ENCODE measurements at places on chromosomes 2 and 18.

- DNase-seq, result no peak
Observed at GRCh38 chr18:42287047-42287446, 332.0 kb downstream of the PIK3C3 start.

GRCh38 chr2:118539290-118539689 lies 308.2 kb downstream of the EN1 start:
- DNase-seq, result no peak

- no peak for DNase-seq
Observed at GRCh38 chr2:43425659-43426058, 170.2 kb downstream of the THADA start.

- no peak for DNase-seq
Observed at GRCh38 chr2:49861821-49862220, 707.5 kb upstream of the FSHR start.

- DNase-seq, result no peak
Observed at GRCh38 chr18:68441241-68441640, 273.7 kb downstream of the TMX3 start.

DNA sequence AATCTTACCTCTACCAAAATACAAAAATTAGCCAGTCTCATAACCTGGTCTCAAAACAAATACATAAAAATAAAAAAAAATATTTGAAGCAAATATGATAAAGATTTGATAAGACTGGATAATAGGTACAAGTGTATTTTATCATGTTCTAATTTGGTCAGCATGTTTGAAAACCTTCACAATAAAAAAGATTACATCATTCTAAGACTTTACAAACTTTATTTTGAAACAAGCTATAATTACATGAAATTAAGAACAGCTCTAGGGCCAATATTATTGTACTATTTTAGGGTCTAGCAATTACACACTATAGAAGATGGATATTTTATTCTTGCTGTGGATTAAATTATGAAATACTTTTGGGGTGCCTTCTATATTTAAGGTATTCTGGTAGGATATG lies 29.4 kb upstream of the MCM6 start:
- DNase-seq, result no peak

DNA sequence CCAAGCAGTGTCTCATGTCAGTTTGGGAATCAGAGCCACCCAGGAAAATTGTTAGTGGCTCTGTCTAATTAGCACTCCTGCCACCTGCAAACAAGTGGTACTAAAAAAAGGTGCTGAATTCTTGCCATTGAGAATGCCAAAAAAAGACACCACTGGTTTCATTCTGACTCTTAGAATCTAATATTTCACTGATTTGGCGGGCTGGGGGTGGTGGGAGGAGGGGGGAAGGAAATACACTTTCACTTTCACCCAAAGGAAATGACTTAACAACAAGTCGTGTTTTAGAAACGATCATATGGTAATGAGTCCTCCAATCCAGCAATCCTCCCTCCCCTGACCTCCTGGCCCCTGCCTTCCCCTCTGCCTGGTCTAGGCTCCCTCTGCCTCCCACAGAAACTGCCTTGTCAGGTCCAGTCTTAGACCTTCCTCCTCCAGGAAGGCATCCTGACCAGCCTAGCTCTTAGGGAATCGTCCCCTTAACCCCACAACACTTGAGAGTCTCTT lies 4.4 kb upstream of the KLHL29 start:
- DNase-seq, result no peak

DNA sequence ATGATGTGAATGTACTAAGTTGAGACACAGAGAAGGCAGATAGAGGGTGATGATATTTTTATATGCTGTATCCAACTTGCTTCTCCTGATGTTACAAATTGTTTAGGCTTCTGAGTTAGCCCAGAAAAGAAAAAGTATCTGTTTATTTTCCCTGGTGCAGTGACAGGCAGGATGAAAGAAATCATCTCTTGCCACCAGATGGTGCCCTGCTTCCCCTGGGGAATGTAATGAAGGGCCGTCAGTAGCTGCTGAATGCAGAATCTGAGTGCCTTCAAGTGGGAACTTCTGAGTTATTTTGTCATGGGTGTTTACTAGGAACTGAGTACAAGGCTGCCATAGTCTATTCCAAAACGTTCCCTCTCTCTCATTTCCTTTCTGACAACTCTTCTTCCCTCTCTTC lies 525.6 kb downstream of the MBD2 start:
- no peak for DNase-seq

GRCh38 chr2:63698786-63699548 lies 110.2 kb downstream of the MDH1 start:
- peak; percentile 83 for DNase-seq

DNA sequence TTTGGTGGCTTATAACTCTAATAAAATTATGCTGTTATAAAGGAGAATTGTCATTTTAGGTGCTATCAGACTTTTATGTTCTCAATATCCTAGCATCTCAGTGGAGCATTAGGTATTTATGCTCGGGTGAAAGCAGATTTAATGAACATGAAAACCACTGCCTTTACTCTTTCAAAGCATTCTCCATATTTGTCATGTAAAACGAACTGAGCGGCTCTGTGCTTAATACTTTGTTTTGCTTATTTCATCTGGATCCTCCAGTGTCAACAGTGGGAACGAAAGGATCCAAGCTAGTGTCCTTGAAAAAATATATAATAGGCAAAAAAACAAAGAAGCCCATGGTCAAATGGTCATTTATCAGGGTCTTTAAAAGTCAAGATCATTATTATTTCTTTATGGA lies 53.5 kb downstream of the THSD7B start:
- DNase-seq, result no peak

DNA sequence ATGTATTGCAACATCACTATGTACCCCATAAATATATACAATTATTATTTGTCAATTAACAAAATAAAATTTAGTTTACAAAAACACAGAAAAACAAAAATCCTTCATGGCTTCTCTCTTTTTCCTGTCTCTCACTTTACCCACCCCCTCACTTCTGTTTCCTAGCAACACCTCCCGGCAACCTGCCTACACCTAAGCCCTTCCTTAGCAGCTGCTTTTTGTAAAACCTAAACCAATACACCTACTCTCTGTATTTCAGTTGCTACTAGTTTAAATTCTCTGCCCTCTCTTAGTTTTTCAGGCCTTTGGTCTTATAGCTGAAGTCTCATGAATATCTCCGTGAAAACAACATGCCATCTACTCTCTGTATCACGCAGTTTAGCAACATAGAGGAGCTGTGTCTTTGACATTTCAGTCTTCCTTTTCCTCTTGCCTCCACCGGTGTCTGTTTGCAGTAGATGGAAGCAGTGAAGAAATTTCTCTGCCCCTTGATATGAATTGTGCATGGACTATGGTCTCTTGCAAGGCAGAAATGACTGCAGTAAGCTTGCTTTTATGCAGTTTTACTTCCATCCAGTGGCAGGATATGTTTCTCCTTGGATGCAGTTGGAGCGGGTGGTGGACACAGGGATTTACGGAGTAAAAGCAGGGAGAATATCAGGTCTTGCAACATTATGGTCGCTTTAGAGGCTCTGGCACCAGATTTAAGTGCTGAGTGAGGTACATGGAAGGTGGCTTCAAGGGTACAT lies 42.0 kb upstream of the ZDBF2 start:
- no peak for DNase-seq

- no peak for DNase-seq
Observed at GRCh38 chr2:10341193-10341592, 38.5 kb downstream of the HPCAL1 start.

GRCh38 chr2:164793529-164793928 lies 48.1 kb downstream of the COBLL1 start:
- DNase-seq, result no peak

- no peak for DNase-seq
Observed at GRCh38 chr2:220366765-220367164, 739.3 kb downstream of the SLC4A3 start.

DNA sequence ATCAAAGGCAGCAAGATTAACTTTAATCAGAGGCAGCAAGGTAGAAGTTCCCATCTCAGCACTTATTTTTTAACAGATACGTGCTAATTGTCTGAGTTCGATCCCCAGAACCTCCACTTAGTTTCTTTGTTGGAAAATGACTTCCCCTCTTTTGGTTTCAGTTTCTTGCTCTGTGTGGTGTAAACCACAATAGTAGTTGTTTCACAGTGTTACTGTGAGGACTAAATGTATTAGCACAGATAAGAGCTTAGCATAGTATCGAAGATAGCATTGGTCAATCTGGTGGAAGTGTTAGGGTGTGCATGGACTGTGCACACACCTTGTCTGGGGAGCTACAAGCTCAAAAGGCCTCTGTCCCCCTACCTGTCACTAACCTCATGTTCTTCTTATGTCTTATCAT lies 988.3 kb upstream of the GYPC start:
- DNase-seq, result no peak

- DNase-seq, result no peak
Observed at GRCh38 chr2:112782234-112782799, 2.0 kb downstream of the IL1A start.

DNA sequence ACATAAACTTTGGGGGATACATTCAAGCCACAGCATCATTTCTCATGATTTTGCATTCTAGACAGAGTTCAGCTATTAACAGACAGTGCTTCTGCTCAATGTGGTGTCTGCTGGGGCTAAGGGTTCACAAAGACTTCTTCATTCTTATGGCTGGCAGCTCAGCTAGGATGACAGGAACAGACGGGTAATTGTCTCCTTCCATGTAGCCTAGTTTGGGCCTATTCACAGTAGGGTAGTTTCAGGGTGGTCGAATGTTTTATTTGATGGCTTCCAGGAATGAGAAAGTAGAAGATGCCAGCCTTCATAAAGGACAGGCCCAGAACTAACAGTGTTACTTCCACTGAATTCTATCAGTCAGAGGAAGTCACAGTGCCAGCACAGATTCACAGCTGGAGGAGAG lies 26.0 kb upstream of the BCL2L11 start:
- no peak for DNase-seq

- DNase-seq, result no peak
Observed at GRCh38 chr18:34494359-34494696, 215.8 kb upstream of the DTNA start.

DNA sequence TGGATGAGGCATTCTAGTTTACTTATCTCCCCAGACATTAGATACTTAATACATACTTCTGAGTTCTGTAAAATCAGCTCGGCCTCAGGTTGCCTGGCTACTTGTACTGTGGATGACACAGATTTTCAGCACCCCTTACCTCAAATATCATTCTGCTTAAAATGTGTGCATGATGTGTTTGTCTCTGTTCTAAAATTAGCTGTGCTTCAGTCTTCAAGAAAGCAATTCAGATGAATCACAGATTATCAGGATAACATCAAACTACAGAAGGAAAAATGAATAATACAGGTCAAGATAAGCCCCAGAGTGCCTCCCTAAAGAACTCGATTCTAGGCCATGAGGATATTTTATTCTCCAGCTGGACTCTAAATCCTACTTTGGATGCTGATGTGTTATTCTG lies 21.3 kb upstream of the MAPRE2 start:
- no peak for DNase-seq

DNA sequence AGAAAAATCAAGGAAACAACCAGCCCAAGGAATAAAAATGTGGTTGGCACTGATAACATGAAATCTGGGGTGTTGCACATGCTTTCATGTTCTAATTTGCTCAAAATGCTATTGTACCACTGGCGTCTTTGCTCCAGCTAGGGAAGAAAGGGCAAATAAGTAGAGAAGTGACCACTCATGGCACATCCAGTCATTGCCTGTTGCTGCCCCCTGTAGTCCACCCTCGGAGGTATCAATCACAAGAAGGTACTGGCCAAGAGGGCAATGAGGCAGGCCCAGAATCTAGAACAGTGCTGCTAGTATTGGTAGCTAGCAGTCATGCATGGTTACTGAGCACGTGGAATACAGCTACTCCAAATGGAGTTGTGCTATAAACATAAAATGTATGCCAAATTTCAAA lies 213.4 kb downstream of the CDCA7 start:
- DNase-seq, result no peak

GRCh38 chr18:37443325-37444055 lies 122.1 kb downstream of the CELF4 start:
- DNase-seq, result no peak

- no peak for DNase-seq
Observed at GRCh38 chr2:187550857-187551256, 3.4 kb downstream of the TFPI start.

- no peak for DNase-seq
Observed at GRCh38 chr2:198187841-198188240, 383.4 kb downstream of the PLCL1 start.

- no peak for DNase-seq
Observed at GRCh38 chr18:40346146-40346545, 1608.9 kb upstream of the PIK3C3 start.

DNA sequence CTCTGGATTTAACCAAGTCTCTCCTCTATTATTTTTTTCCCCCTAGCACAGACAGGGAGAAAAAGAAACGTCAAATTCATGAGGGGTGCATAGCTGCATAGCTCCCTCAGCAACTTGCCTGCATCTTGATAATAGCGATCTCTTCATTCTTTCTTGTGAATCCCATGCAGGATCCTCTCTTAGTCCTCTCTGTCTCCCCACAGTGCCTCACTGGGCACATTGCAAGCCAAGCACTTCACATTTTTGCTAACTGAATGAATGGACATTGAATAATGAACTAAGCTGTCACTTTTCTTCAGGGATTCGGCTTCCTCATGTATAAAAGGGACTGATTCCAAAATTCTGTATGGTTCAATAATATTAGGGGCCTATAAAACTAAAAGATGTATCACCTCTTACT lies 2.9 kb upstream of the EPB41L3 start:
- no peak for DNase-seq

GRCh38 chr2:43300781-43301583 lies 74.6 kb upstream of the ZFP36L2 start:
- no peak for DNase-seq

- DNase-seq, result no peak
Observed at GRCh38 chr2:84870306-84870705, 10.6 kb downstream of the TRABD2A start.

- DNase-seq, result no peak
Observed at GRCh38 chr2:134601264-134601663, 117.5 kb downstream of the TMEM163 start.

- no peak for DNase-seq
Observed at GRCh38 chr2:55530539-55531081, 11.1 kb downstream of the CFAP36 start.

- DNase-seq, result no peak
Observed at GRCh38 chr2:172639256-172639655, 83.4 kb downstream of the PDK1 start.

DNA sequence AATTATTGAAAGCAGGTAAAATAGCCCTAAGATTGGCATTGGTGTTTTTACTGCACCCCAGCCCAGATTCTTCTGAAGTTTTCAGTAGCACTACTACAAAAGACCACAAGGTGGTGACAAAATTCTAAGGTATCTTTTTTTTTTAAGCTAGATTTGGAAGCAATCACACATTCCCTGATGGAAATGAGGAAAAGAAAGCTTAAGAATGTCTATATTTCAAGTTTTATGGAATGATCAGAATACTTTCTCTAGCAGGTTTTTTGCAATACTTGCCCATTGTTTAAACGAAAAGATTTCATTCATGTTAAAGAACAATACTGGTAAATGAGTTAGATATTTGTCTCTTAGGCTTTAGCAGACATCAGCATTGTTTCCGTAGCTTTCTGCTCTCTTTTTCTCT lies 32.1 kb upstream of the ZNF638 start:
- peak; percentile 18 for DNase-seq
